ENCODE measurements at places on chromosomes 7 and 10.

GRCh38 chr10:113576852-113577251, 24.0 kb downstream of the HABP2 start:
- DNase-seq, result peak; percentile 24

GRCh38 chr10:24703700-24704099, 20.0 kb downstream of the ARHGAP21 start:
- no peak for DNase-seq

DNA sequence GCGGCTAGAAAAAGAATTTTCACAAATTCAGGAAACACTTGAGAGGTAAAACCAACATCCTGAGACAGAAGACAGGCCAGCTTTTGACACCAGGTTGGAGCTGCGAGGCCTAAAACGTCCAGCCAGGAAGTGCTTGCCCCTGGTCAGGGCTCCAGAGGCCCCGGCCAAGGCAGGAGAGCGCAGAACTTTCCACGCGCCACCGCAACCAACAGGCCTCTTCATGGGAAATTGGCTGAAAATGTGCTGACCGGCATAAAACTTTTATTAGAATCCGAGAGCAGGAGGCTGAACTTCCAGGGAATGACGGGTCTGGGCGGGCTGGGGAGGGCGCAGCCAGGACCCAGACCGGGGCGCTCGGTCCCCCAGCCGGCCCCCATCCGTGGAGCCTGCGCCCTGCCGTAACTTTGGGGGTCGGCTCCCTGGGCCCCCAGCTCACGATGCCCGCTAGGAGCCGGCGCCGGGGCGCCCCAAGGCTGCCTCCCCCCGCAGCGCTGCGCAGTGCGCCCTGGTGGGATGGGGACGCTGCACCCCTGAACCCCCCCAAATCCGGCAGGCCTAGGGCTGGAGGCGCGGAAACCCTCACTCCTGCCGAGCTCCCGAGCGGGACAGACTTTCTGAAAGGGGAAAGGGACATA, 414.0 kb upstream of the MKI67 start:
- DNase-seq, result no peak

GRCh38 chr10:78594559-78595268, 474.1 kb upstream of the ZMIZ1 start:
- no peak for DNase-seq

DNA sequence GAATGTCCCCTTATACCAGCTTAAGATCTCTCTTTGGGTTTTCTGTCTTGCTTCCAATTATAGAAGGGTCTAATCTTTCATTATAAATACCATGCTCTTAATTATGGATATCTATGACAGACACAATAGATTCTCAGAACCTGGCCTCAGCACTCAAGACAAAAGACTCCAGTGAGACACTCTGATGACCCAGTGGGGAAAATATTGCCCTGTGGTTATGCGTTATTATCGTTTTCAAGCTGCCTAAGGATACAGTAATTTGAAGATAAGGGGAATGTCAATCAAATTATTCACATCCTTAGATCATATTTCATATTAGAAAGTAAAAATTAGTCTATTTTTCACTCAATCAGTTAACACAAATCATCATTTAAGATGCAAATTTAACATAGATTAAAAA, 748.8 kb downstream of the XPNPEP1 start:
- no peak for DNase-seq

DNA sequence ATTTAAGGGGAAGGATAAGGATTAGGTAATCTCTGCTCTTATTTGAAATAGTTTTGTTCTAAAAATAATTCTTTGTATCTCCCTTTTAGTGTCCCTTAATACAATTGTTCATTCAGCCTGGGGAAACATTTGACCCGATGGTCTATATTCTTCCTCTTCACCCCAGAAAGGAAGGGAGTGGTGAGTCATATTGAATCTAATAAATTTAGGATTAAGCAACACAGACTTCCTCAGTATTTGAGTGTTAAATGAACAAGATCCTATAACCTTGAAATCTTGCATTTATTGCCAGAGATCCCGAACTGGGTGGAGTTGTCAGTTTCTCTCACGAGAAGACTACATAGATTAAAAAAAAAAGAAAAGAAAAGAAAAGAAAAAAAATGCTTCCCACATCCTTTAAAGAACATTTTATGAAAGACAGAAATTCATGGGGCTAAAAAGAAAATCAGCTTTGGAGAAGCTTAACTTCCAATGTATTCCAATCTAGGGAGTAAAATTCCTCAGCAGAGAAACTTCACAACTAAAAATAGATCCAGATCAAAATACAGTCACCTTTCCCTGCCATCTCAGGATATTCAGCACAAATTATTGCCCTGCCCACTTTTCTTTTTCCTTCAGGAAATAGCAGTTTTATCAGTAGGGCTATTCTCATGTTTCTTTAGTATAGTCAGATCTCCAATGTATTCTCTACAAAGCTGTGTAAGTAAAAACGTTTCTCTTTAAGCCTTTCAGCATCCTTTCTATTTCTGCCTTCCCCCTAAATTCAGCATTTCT, 82.2 kb downstream of the SEMA3D start:
- DNase-seq, result no peak

DNA sequence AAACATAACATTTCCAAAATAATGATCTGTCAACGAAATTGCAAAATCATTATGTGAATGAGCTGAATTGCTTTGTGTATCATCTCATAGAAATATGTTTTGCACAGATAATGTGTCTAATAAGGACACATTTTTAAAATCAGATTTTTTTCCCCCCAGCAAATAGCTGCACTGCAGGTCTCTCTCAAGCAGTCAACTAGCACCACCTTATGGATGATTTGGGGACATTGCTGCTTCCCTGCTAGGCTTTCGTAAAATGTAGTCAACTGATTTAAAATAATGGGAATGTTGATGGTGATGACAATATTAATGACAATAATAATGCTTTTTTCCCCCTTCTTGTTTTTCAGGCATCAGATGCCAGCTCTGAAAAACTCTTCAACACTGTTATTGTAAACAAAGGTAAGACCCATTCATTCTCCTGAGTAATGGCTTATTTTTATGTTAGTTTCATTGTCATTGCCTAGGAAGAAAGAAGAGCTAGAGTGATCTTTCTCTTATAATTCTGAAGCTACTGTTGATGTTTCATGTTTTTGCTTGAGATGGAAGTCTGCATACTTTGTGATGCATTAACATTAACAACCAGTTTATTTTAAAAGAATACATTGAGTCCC, 433.6 kb upstream of the GALNT17 start:
- no peak for DNase-seq

DNA sequence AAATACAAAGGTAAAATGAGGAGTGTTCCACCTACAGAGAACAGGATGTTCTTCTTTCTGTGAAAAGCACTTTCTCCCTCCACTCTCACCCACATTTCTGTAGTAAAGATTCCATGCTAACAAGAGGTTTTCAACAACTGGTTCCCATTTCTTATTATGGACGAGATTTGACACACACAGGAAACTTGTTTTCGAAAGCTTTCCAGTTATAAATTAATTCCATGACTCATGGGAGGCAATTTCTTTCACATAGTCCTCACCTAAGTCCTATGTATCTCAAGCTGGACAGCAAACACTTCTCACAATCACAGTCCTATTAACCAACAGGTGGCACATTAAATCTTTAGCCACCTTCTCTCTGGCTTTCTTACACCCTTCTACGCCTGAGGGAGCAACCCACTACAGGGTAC, 24.5 kb downstream of the RAPGEF5 start:
- DNase-seq, result no peak

GRCh38 chr10:103885617-103886016, 30.2 kb upstream of the SH3PXD2A start:
- no peak for DNase-seq

DNA sequence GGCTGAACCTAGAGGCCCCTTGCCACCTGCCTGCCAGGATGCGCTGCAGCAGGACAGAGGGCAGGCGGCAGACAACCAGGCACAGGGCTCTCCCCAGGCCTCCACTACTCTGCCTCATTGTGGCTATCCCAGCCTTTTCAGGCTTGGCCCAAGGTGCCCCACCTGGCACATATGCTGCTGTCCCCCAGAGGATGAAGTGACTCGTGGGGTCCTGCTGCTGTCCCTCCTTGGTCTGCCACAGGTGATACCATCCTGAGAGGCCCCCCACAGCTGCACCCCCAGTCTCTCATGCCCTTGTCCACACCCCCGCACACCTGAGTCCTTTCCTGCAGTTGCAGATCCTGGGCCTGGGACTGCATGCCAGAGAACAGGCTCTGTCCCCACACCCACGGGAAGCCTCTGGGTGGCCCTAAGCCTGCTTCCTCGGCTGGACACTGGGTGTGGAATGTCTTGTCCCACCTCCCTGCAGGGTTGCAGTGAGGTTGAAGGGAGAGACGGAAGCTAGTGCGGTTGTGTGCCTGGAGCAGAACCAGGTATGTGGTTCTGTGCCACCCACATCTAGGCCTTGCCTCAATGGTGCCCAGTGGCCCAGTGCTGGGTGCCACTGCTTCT, 55.3 kb downstream of the RASGEF1A start:
- DNase-seq, result no peak

DNA sequence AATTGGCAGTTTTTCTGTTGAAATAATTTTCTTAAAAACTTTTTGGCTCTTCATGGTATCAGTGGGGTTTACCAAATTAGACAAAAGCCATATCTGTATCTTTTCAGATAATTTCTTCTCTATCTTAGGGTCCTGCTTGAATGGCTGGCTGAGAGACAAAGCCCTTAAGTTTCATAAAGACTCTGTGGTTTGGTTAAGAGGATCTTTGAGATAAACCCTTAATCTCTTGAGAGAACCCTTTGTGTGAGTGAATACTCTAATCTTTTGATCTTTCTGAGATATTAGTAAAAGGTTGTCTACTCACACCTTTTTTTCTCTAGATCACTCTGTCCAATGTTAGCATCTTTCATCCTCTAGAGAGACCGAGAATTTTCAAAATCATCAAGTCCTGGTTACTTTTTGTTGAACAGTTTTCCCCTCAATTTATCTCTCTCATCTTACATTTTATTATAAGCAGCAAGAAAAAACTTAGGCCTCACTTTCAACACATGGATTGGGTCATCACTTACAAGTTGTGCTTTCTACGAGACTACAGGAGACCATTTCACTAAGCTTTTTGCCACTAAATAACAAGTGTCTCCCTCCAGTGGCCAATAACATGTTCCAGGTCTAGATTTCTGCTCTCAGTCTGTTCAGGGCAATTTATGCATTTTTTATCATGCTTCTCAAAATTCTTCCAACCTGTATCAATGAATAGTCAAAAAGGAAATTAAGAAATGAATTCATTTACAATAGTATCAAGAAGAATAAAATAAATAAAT, 28.4 kb downstream of the DNAJC9 start:
- no peak for DNase-seq

- DNase-seq, result no peak
Observed at GRCh38 chr10:74988832-74989561, 122.5 kb upstream of the SAMD8 start.

DNA sequence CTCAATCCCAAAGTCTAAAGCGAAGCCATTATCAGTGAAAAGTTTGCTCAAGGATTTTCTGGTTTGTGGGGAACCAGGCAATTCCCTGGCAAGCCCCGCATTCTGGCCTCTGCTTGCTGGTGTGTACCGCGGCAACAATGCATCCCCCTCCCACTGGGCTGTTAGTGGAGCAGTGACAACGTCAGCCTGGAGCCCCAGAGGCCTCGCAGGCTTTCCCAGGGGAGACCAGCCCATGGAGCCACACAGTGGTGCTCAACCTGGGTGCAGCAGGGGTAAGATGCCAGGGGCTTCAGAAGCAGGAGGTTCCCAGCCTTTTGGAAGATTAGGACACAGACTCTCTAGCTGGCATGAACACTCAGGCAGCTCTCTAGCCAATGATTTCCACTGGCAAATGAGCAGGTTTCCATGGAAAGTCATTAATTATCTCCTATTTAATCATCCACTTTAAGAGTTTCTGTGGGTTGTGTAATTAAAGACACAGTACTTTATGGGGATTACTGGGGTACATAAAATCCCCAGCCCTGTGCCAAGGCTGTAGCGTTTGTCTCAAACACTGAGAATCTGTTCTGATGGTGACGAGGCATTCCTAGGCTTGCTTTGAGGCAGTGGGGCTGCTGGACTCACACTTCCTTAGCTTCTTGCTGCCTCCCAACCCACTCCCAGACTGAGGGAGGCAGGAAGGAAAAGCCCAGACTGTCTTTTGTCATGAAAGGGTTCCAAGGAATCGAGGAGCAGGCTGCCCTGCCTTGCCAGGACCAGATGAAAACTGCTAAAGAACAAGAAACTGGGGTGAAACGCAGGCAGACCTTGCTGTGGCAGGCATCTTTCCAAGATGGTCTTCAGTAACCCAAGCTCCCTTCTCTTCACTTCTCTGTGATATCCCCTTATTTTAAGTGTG, 411.9 kb upstream of the SHH start:
- DNase-seq, result no peak

GRCh38 chr10:103765981-103766380, 89.4 kb downstream of the SH3PXD2A start:
- peak; percentile 73 for DNase-seq

GRCh38 chr7:101390901-101391301, 28.2 kb downstream of the COL26A1 start:
- peak; percentile 60 for DNase-seq

- no peak for DNase-seq
Observed at GRCh38 chr10:104085801-104086400, at the start of gene COL17A1. Gene COL17A1 (minus strand): TSS chr10:104085880. CDS start chr10:104080673, 5,207 bp downstream.

DNA sequence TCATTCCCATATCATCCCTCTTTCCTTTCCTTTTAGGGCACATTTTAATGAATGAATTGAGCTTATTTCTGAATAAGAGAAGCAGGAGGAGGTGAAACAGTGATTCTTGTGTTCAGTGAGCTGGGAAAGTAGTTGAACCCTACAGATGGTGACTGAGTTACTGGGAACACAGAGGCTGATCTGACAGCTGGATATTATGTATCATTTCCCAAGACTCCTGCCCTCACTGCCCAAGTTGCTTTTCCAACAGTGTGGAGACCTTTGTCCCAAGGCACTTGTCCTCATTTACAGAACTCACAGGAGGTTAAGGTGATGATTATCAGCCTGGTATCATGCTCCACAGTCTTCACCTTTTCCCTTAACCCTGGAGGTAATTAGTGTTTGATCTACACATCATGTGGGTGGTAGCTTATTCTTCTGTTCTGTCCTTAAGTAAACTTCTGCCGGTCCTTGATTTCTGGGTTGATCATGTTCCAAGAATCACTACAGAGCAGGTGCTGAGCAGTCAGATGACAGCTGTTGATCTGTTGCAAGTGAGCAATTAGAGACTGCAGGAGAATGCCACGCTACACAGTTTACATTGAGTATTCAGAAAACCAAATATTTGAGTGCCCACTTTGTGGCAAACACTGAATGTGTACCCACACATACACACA, 2.6 kb downstream of the PRLHR start:
- DNase-seq, result no peak

- no peak for DNase-seq
Observed at GRCh38 chr10:107104026-107104652, 60.4 kb downstream of the SORCS1 start.

DNA sequence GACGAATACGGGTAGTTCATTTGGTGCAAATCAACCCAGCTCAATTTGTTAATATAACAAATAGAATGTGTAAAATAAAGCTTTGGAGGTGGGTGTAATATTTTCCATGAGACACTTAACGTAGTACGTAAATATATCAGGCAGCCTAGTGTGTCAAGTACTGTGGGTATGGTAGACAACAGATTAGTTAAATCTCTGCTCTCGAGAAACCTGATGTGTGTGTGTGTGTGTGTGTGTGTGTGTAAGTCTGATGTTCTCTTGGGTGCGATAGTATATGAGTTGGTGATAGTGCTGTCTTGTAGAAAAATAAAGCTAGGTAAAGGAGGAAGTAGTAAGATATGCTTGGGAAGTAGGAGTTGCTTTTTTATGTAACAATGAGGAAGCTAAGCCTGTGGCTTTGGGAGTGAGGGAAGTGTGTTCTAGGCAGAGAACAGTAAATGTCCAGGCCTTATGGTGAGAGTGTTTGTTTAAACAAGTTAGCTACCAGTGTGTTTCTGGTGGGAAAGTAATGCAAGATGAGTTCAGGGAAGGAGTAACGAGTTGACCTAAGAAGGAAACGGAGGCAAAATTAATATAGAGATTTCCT, 26.1 kb downstream of the WAC start:
- DNase-seq, result no peak

- DNase-seq, result no peak
Observed at GRCh38 chr10:25786161-25786560, 147.9 kb upstream of the MYO3A start.
